Activated T-cell treated with anti-CD3 and anti-CD28 coated beads for 4 hours (primary cell): ENCODE measurements at places on chromosomes 3 and 15.

DNA sequence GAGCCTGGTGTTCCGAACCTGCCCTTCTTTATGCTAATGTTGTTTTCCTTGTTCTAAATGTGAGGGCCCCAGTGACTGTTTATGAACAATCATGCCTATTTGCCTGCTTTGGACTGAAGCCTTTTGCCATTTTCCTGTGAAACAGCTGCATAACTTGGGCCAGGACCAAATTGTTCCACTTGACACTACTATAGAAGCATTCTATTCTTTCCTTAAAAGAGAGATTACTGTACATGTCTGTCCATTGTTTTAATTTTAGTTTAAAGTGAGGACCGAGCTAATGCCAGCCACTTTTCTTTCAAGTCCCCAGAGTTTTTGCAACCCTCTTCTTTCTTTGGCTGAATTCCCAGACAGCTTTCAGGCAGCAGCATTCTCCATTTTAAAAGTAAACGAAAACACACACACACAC lies 980.3 kb downstream of the CADM2 start:
- no peak for DNase-seq

DNA sequence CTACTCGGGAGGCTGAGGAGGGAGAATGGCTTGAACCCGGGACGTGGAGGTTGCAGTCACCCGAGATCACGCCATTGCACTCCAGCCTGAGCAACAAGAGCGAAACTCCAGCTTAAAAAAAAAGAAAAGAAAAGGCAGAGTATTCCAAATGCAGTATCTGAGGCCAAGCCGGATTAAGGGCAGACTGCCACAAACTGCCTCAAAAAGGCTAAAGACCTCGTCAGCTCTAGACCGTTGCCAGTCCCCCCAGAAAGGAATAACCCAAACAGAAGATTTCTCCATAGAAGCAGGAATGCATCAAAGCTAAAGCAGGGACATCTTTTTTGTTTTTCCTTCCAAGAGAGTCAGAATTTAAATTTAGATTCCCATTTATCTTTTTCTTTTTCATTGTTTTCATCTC lies 72.9 kb downstream of the TM4SF4 start:
- DNase-seq: no peak

DNA sequence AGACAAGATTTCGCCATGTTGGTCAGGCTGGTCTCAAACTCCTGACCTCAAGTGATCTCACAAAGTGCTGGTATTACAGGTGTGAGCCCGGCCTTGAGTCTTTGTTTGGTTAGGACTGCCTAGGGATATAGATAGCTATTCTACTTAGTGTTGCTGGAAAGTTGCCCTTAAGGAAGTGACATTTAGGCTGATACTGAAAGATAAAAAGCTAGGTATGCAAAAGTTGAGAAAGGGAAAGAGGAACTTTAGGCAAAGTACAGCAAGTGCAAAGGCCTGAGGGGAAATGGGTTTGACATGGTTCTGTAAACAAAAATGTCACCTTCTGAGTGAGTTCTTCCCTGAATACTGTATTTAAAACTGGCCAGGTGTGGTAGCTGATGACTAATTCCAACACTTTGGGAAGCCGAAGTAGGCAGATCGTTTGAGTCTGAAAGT lies 111.5 kb downstream of the ZNF609 start:
- no peak for DNase-seq

GRCh38 chr15:40336744-40337122 lies 4.0 kb downstream of the CCDC9B start:
- no peak for DNase-seq

- no peak for DNase-seq
These were observed 721 bp downstream of the P2RY1 start for GRCh38 chr3:152835601-152836102.

DNA sequence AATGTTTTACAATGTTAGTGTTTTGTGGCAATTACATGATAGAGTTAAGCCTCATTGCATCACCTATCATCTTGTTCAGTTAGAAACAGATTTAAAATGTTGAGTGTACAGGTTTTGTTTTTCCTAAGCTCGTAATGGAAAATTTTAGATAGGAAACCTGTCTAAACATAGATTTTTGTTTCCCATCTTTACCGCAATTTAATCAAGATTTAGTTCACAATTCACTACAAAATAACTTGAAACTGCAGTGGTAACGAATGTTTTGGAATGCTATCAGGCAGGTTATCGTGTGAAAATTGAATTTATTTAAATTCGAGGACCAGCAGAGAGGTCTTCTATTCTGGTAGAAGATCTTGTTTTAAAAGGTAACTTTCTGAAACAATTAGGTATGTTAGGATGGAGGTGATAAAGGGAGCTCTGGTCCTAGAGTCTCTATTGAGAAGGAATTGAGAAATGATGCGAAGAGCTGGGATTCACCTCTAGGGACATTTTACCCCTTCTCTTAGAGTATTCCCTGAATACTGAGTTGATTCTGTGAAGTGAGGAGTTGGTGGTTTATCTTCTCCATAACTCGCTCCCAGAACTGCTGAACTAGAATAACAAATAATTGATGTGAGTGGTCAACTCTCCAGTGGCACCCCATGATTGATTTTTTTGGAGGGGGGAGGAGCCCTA lies 1.4 kb downstream of the DOCK3 start:
- no peak for DNase-seq

GRCh38 chr3:161557445-161558150 lies 61.0 kb downstream of the OTOL1 start:
- DNase-seq: no peak

DNA sequence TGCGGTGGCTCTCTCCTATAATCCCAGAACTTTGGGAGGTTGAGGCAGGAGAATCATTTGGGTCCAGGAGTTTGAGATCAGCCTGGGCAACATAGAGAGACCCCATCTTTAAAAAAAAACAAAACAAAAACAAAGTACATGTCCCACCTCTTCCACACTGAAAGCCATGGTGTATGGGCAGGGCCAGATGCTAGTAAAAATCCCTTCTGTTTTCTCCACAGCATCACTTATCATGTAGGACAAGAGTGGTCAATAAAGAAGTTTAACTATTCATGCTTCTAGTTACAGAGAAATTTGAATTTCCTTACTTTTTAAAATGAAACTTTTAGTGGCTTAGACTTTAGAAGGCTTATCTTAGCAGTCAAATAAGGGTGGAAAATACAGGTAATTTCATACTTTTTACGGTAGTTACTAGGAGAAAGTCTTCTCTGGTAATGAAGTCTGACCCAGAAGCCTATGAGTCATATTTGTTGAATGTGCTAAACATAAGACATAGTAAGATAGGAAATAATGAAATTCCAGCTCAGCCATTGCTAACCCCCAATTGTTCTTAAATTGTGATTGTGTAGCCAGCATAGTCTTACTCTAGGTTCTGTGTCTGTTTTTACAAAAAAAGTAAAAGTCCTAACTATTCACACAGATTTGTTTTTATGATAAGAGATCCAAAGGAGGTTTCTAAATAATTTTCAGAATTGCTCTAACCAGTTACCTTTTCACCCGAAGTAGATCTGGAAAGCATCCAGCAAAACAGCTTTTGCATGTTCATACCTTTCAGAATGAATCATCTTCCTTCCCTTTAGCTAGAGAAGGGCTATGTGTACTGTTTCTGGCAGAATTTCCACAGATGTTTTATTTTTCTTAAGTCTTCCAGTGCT lies 16.4 kb upstream of the ZNF609 start:
- no peak for DNase-seq

- no peak for DNase-seq
These were observed 286.8 kb upstream of the TRIM42 start for GRCh38 chr3:140391061-140391460.
